Activated T-helper 17 cell treated with anti-CD3 and anti-CD28 coated beads, Interleukin-2, amount 50 U/mL, for 72 hours (primary cell): ENCODE measurements at places on chromosomes 13 and 19.
A peak's percentile ranks its signal among the peaks of the same experiment; 100 is the strongest.

DNA sequence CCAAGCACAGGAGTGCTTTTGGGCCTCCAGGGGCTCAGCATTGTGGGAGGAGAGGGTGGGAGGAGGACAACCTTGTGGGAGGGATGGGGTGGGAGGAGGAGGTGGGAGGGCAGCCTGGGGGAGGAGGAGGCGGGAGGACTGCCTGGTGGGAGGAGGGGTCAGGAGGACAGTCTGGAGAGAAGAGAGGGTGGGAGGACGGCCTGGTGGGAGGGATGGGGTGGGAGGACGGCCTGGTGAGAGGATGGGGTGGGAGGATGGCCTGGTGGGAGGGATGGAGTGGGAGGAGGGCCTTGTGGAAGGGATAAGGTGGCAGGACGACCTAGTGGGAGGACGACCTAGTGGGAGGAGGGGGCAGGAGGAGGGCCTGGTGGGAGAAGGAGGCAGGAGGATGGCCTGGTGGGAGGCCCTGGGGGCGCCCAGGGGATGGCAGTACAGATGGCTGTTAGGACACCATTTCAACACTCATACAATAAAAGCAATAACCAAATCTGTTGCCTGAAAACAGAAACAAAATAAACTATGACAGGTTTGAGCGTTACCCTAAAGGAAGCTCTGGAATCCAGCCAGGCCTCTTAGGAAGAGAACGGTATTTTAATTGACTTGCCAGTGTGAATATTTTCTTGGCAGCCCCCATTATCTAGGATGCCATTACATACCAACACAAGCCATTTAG is 63.7 kb downstream of the CRYL1 start:
- ATAC-seq: no peak

DNA sequence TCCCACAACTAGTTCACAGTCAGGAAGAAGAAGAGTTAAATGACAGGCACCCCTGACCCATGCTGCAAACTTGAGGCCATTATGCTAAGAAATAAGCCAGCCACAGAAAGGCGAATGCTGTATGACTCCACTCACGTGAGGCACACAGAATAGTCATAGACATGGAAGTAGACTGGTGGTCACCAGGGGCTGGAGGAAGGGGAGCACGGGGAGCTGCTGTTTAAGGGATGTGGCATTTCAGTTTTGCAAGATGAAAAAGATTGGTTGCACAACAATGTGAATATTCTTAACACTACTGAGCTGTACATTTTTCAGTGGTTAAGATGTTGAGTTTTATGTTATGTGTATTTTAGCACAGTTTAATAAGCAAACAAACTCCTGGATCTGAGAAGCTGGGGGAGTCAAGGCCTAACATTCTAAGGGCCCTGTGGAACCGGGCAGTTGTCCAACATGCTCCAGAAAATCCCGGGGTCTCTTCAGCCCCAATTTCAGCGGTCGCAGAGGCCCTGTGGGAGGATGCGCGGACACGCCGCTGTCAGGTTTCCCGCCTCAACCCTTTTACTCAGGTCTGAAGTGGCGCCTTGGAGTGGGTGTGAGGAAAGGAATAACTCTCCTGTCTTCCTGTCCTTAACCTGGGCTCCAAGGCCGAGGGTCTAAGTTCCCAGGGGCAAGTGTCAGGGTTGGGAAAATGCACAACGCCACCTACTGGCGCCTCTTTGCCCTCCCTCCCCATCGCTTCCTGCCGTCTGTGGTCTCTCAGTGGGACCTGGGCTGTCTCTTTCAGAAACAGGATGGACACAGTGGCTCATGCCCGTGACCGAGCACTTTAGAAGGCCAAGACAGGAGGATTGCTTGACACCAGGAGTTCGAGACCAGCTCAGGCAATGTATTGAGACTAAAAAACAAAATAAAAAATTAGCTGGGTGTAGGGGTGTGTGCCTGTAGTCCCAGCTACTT is 4.4 kb upstream of the TMEM272 start:
- peak; percentile 58 for ATAC-seq

- ATAC-seq: no peak
These were observed 21.0 kb upstream of the RNF17 start for GRCh38 chr13:24742977-24743376.

- no peak for ATAC-seq
These were observed 14.3 kb upstream of the LGALS13 start for GRCh38 chr19:39588066-39588465.

GRCh38 chr19:1277061-1277460 is 1.7 kb downstream of the FAM174C start:
- ATAC-seq: no peak

DNA sequence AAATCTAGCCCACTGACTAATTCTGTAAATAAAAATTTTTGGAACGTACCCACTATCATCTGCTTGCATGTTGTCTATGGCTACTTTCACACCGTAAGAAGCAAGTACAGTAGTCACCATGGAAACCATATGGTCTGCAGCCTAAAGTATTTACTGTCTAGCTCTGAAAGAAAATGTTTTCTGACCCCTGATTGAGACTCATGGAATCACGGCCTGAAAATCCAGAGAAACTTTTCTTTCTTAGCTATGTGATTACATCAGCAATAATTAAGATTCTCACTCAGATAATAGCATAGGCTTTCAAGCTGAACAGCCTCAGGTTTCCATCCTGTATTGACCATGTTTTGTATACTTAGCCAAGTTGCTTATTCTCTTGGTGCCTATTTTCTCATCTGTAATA is 264.6 kb downstream of the NHLRC3 start:
- no peak for ATAC-seq

DNA sequence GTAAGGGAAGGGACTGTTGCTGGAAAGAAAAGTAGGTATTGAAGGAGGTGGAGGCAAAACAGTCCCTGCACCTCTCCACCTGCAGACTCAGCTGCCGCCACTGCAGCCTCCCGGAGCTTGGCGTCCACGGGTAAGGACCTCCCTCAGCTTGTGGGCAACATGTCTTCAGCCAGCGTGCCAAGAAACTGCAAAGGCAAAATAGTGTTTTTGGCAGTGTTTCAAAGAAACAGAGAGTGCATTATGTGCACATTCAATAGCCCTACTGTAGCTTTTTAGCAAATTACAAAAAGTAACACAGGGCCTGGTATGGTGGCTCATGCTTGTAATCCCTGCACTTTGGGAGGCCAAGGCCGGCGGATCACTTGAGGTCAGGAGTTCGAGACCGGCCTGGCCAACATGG is 57.4 kb downstream of the ATP11A start:
- ATAC-seq: no peak

DNA sequence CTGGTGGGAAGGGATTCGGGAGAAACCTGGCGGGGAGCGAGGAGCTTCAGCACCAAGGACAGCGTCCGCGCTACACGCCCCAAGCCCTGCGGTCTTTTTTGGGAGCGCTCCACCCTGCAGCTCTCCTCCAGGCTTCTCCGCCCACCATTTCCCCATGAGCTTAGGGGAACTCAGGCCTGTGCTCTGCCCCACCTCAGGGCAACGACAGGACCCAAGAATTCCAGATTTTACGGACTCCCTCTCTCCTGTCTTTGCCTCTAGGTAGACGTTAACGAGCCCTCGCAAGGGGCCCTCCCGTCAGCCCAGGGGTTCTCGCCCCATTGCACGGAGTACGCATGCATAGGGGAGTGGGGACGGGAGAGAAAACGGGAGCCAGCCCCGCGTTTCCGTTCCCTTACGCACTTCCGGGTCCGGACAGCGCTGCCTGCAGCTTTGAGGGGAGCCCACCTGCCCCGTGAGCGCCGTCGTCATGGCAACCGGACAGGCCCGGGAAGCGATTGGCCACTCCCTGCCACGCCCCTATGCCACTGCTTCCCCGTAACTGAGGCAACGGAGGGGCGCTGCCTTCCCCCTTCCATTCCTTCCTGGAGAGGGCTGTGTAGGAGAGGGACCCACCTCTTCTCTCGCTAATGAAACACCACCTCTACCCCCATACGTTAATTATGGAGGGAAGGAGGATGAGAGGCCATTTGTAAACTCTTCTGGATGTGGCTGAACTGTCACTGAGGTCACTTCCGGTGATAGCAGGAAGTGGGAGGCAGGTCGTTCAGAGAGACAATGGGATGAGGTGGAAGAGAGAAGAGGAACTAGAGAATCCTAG is 20.8 kb downstream of the NOVA2 start:
- ATAC-seq: peak; percentile 67

DNA sequence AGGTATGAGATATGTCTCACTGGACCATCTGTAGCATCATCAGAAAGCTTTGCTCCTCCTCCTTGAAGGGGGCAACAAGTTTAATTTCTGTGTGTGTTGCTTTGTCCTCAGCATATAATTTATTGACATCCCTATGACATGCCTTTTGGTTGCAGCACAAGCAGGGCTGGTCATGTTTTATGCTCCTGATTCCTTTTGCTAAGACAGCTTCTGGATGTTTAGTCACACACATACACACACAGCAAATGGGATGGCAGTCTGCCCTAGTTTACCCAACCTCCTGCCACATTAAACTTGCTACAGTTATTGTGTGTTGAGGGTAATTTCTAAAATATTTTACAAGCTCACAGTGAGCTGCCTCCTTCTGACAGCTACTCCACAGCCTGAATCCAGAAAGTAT is 217.9 kb upstream of the RXFP2 start:
- ATAC-seq: no peak

- no peak for ATAC-seq
These were observed 43.5 kb upstream of the NPAS1 start for GRCh38 chr19:46975925-46976782.

DNA sequence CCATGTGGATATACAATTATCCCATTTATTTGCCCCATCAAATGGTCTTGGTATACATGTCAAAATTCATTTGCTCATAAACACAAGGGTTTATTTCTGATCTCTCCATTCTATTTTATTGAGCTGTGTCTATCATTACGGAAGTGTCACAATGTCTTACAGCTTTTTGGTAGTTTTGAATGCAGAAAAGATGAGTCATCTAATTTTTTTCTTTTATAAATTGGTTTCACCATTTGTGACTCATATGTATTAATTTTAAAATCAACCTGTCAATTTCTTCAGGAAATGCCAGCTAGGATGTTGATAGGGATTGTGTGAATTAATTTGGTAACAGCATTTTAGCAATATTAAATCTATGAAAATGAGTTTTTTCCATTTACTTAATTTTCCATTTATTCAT is 2549.4 kb downstream of the PCDH9 start:
- no peak for ATAC-seq

DNA sequence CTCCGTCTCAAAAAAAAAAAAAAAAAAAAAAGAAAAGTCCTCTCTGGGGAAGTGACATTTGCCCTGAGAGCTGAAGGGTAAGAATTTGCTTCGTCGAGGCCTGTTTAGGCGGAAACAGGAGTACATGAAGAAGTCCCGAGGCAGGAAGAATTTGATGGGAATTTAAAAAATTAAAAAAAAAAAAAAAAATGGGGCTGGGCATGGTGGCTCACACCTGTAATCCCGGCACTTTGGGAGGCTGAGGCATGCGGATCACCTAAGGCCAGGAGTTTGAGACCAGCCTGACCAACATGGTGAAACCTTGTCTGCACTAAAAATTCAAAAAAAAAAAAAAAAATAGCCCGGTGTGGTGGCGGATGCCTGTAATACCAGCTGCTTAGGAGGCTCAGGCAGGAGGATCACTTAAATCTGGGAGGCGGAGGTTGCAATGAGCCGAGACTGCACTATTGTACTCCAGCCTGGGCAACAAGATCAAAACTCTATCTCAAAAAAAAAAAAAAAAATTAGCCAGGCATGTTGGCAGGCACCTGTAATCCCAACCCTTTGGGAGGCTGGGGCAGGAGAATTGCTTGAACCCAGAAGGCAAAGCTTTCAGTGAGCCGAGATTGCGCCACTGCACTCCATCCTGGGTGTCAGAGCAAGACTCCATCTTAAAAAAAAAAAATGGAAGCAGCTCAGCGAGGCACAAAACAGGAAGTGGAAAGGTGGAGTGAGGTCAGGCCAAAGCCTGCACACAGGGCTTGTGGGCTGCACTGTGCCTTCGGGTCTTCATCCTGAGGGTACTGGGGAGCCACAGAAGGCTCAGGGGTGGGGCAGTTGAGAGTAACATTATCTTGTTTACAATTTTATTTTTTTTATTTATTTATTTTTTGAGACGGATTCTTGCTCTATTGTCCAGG is 4.9 kb downstream of the BAX start:
- ATAC-seq: no peak

- no peak for ATAC-seq
These were observed 13.5 kb downstream of the MED25 start for GRCh38 chr19:49831592-49831991.
